ENCODE measurements at places on chromosomes 1 and 21. TPM values are rescaled to one million over a fixed set of nuclear protein-coding genes. Genes with fewer than 3 reads are reported as not detected.

Gene S100A10
- polyA plus RNA-seq: 141 TPM

Gene GSTM4
- 34.2 TPM for polyA plus RNA-seq

Gene PLEKHN1
- polyA plus RNA-seq: not detected

Gene ADGRL2
- polyA plus RNA-seq: 52.4 TPM

Gene FAM163A
- polyA plus RNA-seq: 1.1 TPM

DNA sequence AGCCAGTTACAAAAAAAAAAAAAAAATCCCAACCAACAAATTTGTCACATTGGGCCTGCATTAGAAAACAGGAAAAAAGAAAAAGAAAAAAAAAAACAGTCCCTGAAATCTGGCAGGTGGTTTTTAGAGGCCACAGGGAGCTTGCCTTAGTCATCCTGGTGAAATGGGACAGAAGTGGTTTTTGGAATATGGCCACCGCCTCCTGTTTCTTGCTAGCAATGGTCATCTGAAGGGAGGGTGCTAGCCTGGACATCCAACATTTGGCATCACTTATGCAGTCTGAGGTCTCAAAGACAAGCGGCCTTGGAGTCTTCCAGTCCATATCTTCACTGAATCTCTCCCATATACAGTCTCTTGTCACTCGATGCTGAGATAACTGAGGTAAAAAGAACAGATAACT is 20.1 kb upstream of the NKAIN1 start:
- peaks cover 47% of the 10 kb centered on the region for H3K36me3 ChIP-seq
- no peaks in the 10 kb centered on the region for H3K4me1 ChIP-seq
- no peak overlapping the region for H3K4me3 ChIP-seq
- no peaks in the 10 kb centered on the region for H3K27me3 ChIP-seq

DNA sequence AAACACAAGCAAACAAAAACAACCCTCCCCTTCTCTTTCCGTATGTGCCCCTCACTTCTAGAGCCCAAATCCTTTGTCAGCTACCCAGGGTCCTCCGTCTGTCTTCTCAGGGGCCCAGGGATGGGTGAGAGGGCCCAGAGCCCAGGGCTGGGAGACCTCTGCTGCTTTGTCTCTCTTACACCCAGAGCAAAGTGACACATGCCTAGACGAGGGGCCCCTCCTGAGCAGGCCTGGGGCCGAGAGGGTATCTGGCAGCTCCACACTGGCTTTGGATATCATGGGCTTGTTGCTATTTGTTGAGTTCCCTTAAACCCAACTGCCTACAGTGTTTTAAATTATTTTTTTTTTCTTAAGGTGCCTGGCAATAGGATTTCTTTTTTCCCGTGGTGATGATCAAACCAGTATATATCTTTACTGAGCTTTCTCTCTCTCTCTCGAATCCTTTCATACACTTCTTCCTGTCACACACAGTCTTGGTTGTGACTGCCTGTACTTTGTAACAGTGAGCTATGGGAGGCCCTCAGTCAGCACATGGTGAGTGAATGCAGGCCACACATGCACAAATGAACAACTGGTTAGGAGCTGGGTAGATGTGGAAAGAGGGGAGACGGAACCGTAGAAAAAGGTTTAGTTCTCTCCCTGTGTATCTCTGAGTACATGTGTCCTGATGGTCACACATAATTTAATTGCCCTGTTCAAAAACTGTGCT is 14.5 kb downstream of the RASSF5 start:
- no peak for DNase-seq
- no peaks in the 10 kb centered on the region for H3K36me3 ChIP-seq
- no peak overlapping the region for H3K27ac ChIP-seq
- no peaks in the 10 kb centered on the region for H3K27me3 ChIP-seq

DNA sequence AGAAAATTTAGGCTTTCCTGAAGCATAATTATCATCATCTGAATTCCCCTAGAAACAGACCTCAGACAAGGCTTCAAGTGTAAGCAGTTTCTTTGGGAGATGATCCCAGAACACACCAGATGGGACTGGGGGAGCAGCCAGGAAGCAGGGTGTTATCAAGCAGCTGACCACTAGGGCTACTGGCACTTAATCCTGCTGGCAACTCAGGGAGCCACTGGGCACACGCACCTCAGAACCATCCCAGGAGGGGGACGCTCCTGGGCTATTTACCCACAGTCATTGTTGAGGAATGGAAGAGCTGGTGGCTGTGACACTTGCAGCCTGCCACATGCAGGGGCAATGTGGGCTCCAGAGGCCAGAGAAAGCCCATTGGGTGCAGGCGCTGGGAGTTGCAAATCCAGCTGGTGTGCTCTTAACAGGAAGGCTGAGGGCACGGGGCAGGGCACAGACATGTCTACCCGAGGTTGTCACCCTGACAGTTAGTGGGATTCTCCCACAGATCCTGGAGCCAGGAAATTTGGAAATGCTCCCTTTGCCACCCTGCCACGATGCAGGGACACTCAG is 15.1 kb upstream of the IL22RA1 start:
- H3K4me1 ChIP-seq: no peaks in the 10 kb centered on the region
- no peaks in the 10 kb centered on the region for H3K36me3 ChIP-seq
- DNase-seq: peak; percentile 48

- no peak overlapping the region for H3K27ac ChIP-seq
- H3K4me3 ChIP-seq: no peak overlapping the region
- no peak for DNase-seq
- no peaks in the 10 kb centered on the region for H3K4me1 ChIP-seq
- no peaks in the 10 kb centered on the region for H3K36me3 ChIP-seq
These were observed 13.2 kb upstream of the SLC45A3 start for GRCh38 chr1:205693421-205693991.

DNA sequence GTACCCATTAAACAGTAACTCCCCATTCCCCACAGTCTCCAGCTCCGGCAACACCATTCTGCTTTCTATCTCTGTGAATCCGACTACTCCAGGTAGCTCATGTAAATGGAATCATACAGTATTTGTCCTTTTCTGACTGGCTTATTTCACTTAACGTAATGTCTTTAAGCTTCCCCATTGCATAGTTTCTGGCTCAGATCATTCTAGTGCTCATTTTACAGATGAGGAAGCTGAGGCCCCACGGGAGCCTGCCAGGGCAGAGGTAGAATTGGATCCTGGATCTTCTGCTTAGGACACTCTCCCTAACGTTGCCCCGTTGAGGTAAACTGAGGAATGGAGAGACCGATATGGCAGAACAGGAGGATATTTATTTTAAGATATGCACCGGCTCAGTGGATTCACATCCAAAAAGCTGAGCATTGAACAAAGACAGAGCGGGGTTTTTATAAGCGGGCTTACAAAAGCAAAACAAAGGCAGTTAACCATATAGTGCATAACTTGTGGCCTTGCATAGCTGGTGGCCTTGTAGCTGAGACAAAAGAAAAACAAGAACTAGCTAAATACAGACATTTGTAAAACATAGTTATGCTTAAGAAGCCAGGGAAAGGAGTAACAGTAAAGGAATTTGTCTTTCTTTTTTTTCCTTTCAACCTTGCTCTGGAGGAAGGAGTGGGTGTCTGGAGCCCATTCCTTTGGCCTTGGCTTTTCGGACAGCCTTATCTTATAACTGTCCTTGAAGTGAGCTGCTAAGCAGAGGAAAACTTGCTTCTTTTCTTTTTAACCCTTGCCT is 15.3 kb upstream of the KLHDC8A start:
- no peak overlapping the region for H3K4me3 ChIP-seq
- H3K36me3 ChIP-seq: no peaks in the 10 kb centered on the region
- no peaks in the 10 kb centered on the region for H3K27me3 ChIP-seq
- peaks cover 4% of the 10 kb centered on the region for H3K4me1 ChIP-seq

- peak overlapping the region; percentile 93 for H3K27ac ChIP-seq
- no peak overlapping the region for H3K4me3 ChIP-seq
- H3K36me3 ChIP-seq: no peaks in the 10 kb centered on the region
- H3K27me3 ChIP-seq: no peaks in the 10 kb centered on the region
These were observed 32.3 kb downstream of the CCN1 start for GRCh38 chr1:85612704-85613361.

DNA sequence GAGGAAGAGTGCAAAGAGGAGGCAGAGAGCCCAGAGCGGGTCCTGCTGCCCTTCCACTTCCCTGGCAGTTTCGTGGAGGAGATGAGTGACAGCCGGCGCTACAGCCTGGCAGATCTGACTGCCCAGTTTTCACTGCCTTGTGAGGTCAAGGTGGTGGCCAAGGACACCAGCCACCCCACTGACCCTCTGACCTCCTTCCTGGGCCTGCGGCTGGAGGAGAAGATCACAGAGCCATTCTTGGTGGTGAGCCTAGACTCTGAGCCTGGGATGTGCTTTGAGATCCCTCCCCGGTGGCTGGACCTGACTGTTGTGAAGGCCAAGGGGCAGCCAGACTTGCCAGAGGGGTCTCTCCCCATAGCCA is 10.2 kb downstream of the THEMIS2 start:
- no peak for DNase-seq
- no peaks in the 10 kb centered on the region for H3K36me3 ChIP-seq
- H3K27ac ChIP-seq: no peak overlapping the region
- H3K4me3 ChIP-seq: no peak overlapping the region
- H3K4me1 ChIP-seq: no peaks in the 10 kb centered on the region
- no peaks in the 10 kb centered on the region for H3K27me3 ChIP-seq

GRCh38 chr1:154752273-154753030 is 117.6 kb downstream of the KCNN3 start:
- H3K4me1 ChIP-seq: no peaks in the 10 kb centered on the region
- DNase-seq: no peak
- no peak overlapping the region for H3K27ac ChIP-seq
- H3K27me3 ChIP-seq: peaks cover 36% of the 10 kb centered on the region

GRCh38 chr1:43565600-43566360 is 35.1 kb downstream of the PTPRF start:
- peak overlapping the region; percentile 44 for H3K4me3 ChIP-seq
- H3K4me1 ChIP-seq: no peaks in the 10 kb centered on the region
- H3K27me3 ChIP-seq: no peaks in the 10 kb centered on the region
- H3K27ac ChIP-seq: no peak overlapping the region
- DNase-seq: peak; percentile 95

GRCh38 chr1:89757532-89757931 is 63.3 kb upstream of the LRRC8D start:
- H3K4me3 ChIP-seq: no peak overlapping the region
- DNase-seq: peak; percentile 35
- peaks cover 12% of the 10 kb centered on the region for H3K4me1 ChIP-seq
- no peaks in the 10 kb centered on the region for H3K36me3 ChIP-seq
- H3K27me3 ChIP-seq: no peaks in the 10 kb centered on the region

GRCh38 chr1:69185378-69185777 is 382.3 kb upstream of the LRRC7 start:
- no peak overlapping the region for H3K4me3 ChIP-seq
- H3K36me3 ChIP-seq: no peaks in the 10 kb centered on the region
- H3K4me1 ChIP-seq: no peaks in the 10 kb centered on the region
- H3K27me3 ChIP-seq: no peaks in the 10 kb centered on the region

GRCh38 chr1:57788313-57788712 is 364.5 kb upstream of the DAB1 start:
- H3K4me1 ChIP-seq: no peaks in the 10 kb centered on the region
- DNase-seq: no peak
- peak overlapping the region; percentile 50 for H3K27ac ChIP-seq

GRCh38 chr1:221555689-221556433 is 186.0 kb downstream of the DUSP10 start:
- H3K4me3 ChIP-seq: no peak overlapping the region
- H3K27me3 ChIP-seq: no peaks in the 10 kb centered on the region
- H3K27ac ChIP-seq: no peak overlapping the region
- DNase-seq: no peak

DNA sequence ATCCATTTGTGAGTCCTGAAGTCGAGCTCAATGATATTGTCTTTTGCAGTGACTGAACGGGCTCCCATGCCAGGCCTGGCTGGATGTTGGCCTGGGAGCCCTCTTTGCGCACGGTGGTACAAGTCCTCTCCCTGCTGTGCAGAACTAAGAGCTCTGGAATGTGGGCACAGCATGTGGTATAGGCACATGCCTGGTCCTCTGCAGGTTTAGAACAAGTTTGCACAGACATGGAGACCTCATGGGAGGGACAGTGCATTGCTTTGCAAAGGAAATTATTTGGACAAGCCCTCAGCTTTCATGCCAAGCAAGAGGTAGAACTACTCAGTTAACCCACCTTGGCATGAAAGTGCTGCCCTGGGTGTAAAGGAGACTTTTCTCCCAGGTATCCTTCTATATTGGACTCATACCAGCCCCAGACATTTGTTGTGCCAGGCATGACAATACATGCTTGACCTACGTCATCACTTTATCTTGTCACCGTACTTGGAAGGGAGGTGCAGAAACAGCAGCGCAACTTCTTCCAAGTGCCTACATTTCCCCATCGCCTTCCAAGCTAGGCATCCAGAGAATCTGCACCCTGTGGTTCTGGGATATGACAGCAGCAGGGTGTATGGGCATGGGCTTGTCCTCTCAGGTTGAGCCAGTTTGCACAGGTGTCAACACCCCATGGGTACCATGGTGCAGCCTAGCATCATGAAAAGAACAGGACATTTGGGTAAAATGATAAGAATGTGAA is 37.6 kb upstream of the MRPS6 start:
- H3K27me3 ChIP-seq: no peaks in the 10 kb centered on the region
- no peaks in the 10 kb centered on the region for H3K36me3 ChIP-seq
- no peak overlapping the region for H3K4me3 ChIP-seq

DNA sequence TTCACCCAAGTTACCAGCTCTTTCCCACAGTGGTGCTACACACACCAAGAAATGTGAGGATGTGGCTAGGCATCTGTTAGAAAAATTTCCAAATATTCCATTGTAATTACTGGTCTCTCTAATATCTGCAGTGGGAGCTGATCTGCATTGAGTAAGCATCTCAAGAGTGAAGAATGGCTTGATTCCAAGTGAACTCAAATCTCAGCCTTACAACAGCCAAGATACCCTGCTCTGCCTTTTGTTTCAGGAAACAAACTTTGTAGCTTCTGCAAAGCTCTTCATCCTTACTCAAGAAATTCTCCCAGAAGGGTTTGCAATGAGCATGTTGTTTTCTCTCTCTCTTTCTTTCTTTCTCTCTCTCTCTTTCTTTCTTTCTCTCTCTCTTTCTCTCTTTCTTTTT is 181.1 kb downstream of the FCRL5 start:
- H3K36me3 ChIP-seq: no peaks in the 10 kb centered on the region
- no peaks in the 10 kb centered on the region for H3K4me1 ChIP-seq
- no peak overlapping the region for H3K27ac ChIP-seq
- H3K4me3 ChIP-seq: no peak overlapping the region
- DNase-seq: no peak

GRCh38 chr21:25555492-25555891 is 51.8 kb downstream of the MRPL39 start:
- H3K27me3 ChIP-seq: no peaks in the 10 kb centered on the region
- no peak for DNase-seq
- no peak overlapping the region for H3K27ac ChIP-seq
- no peak overlapping the region for H3K4me3 ChIP-seq

DNA sequence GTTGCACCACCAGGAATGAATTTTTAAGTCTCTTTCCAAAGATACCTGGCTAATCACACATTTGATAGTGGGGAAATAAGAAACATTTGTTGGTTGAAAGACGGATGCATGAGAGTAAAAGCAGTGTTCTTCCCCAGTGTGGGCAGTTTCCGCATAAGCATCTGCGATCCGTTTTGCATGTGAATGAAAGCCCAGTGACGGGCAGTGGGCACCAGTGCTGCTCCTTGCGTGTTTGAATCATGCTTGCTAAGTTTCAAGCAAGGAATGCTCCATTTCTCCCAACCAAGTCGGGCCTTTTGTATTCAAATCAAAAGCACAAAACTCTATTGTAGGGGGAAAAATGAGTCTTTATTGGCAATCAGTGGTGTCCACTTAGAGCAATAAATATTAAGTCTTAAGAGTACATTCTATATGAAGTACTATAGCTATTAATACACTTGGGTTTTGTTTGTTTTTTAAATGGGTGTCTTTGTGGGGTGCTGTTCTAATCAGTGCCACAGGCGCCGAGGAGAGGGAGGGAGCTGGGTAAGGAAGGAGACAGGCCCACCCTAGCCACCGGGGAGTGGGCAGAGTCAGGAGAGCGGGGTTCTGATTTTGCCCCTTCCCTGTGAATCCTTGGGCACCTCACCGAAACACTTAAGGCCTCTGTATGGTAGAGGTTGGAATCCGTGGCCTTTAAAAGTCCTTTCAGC is 750 bp upstream of the PTGFRN start:
- peaks cover 28% of the 10 kb centered on the region for H3K4me1 ChIP-seq
- peak overlapping the region; percentile 68 for H3K4me3 ChIP-seq
- no peaks in the 10 kb centered on the region for H3K27me3 ChIP-seq
- peak; percentile 25 for DNase-seq
- no peak overlapping the region for H3K27ac ChIP-seq
